ENCODE measurements at places on chromosomes 7 and 10.

DNA sequence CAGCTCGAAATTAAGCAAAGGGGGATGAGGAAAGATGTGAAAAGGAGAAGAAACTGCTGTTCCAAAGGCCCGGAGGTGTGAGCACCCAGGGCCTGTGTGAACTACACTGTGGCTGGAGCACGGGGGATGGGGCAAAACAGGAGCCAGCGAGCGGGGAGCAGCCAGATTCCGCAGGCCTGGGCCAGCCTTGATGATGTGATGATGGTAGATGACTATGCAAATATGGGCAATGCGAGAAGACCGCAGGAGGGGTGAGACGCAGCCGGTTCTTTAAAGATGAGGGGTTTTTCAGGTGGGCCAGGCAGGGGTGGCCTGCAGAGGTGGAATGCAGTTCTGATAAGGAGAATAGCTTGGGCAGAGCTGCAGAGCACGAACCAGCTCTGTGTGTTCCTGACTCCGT lies 61.5 kb downstream of the LANCL2 start:
- DNase-seq = no peak

DNA sequence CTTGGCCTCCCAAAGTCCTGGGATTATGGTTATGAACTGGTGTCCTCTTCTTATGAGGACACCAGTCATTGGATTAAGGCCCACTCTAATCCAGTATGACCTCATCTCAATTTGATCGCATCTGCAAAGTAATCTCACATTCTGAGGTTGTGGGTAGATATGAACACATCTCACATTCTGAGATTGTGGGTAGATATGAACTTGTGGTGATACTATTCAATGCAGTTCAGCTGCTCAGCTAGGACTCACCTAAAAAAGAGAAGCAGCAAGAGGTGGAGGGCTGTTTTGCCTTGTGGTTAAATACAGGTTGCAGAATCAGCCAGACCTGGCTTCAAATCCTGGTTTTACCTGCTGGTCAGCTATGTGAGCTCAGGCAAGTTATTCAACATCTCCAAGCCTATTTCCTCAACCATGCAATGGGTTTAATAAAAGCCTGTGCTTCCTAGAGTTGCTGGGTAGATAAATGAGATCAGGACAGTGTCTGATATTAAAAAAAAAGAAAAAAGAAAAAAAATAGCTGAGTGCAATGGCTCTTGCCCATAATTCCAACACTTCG lies 8.5 kb upstream of the BAG3 start:
- DNase-seq = no peak

DNA sequence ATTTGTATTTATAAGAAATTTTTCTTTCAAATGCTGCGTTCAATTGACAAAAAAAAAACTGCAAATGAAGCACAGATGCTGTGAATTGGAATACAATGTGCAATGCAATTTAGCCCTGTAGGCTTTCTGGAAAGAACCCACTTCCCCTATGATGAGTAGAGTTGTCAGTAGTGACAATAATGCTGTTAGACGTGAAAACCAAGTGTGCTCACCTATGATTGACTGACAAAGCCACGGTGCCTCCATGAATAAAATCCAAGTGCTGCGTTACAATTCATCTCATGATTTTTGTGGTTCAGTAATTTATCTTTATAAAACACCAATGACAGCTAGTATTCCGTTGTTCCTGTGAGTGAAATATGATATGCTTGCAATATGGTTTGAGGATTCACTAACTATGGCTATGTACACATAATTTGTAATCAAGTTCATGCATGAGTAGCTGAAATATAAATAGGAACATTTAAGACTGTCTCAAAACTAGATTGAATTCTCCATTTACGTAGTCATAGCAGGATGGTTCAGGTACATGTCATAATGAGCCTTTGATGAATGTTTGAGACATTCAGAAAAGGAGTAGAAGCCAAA lies 1160.3 kb downstream of the CNTNAP2 start:
- no peak for DNase-seq

GRCh38 chr7:129017264-129017663 lies 37.6 kb downstream of the TNPO3 start:
- no peak for DNase-seq

GRCh38 chr7:106869954-106870353 lies 4.9 kb downstream of the PIK3CG start:
- no peak for DNase-seq

DNA sequence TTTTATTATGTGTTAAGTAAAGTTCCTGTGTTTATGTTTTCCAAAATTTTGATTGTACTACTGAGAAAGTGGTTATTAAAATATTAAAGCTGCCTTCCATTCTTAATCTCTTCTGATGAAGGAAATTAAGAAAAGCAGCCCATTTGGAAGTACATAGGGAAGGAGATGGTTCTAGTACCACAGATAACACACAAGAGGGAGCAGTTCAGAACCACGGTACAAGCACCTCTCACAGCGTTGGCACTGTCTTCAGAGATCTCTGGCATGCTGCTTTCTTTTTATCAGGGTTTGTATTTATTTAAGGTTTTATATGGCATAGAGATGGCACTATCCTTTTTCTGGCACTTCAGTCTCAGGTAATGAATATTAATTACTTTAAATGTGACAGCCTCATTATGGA lies 111.6 kb downstream of the PHTF2 start:
- no peak for DNase-seq

DNA sequence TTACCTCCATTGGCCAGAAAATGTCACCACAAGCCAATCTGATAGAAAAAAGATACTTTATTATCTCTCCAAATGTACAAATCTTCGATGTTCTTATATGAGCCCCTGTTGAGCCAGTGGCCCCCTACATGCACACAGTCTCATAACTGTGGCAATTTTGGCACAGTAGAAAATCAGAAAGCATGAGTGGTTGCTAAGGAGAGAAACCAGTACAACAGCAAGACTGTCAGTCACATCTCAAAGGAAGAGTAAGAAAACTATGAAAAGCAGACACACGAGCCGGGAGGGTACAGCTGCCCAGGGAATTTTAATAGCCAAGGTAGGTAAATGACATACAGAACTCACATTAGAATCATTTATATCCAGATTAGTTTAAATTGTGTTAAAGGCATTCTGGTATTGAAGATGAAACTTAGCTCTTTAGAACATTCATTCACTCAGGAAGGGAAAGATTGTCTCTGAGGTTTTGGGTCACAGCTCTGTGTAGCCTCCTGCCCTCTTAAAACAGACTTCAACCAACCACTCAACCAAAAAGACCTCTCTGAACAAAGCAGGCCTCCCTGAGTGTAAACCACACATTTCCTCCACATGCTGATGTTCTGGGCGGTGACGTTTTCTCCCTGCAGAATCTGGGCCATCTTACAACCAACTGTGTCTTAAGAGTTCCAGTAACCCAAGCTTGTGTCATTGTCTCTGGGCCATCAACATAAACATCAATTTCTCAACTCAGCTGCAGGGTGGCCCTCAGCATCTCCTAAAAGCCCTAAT lies 80.8 kb upstream of the ADAM12 start:
- peak; percentile 39 for DNase-seq

- no peak for DNase-seq
Measured at GRCh38 chr10:6494936-6495592, 85.0 kb downstream of the PRKCQ start.

GRCh38 chr10:31528831-31529230 lies 209.8 kb downstream of the ZEB1 start:
- no peak for DNase-seq

DNA sequence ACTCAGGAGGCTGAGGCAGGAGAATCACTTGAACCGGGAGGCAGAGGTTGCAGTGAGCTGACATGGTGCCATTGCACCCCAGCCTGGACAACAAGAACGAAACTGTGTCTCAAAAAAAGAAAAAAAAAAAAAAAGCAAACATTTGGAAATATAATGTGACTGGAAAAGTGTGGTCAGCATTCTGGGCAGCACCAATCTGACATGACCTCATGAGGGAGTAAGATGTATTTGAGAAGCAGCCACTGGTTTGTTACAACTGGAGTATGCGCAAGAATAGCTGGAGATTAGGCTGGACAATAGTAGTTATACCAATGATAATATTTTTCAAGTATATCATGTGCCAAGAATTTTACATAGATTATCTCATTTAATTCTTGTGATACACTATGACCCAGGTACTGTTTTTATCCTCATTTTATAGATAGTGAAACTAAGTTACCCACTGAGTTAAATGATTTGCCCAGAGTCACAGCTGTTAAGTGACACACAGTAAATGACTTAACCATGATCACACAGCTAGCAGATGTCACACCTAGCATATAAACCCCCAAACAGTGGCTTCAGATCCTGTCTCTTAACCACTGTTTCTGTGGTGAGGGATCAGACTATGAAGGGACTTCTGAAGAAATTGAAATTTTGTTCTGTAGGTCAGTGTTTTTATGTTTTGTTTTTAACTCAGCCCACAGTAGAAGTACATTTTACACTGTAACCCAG lies 11.1 kb downstream of the MCU start:
- peak; percentile 54 for DNase-seq

- no peak for DNase-seq
Measured at GRCh38 chr7:42761486-42761885, 150.4 kb downstream of the C7orf25 start.

All from AG08395 (cell line).